Uterus (tissue), 4 donors: ENCODE measurements at places on chromosomes 11 and 22. TPM values are rescaled to one million over a fixed set of nuclear protein-coding genes. Genes with fewer than 3 reads are reported as not detected.

SAA2 gene
- total RNA-seq = not detected

ZNF215 gene
- 0.77 TPM for total RNA-seq

DNA sequence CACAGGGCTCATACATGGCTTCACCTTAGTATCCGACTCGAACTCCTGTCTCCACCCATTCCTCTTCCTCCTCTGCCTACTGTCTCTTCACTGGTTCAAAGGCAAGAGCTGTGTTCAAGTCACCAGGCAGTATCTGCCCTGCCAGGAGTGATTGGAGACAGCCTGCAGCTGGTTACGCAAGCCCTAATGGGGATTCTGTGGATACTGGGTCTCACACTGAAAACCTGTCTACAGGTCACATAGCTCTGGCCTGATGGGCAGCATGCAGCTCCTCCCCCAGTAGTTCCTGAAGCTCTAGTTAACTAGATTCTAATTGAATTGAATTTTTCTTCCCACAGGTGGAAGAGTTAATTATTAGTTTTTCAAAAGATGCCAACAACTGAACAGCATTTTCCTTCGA is 332.2 kb downstream of the TMEM135 start:
- no peaks in the 10 kb centered on the region for H3K36me3 ChIP-seq
- no peaks in the 10 kb centered on the region for H3K4me1 ChIP-seq
- no peak overlapping the region for H3K27ac ChIP-seq
- DNase-seq = no peak
- no peaks in the 10 kb centered on the region for H3K27me3 ChIP-seq
- H3K4me3 ChIP-seq = no peak overlapping the region

DNA sequence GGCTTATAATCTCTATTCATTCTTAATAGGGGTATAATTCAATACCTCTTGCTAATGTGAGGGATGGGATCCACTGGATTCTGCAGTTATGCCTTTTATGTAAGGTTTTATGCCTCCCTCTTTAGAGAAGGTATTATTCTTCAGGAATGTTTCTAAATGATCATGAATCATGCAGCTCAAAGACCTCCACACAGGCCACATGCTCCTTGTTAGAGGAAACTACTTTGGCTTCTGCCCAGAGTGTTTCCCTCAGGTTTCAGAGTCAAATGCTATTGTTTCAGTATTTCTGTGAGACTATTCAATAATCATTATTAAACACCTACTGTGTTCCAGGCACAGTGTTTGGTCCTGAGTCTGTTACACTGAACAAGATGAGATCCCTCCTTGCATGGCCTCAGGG is 115.9 kb downstream of the RAB38 start:
- no peaks in the 10 kb centered on the region for H3K27me3 ChIP-seq
- no peaks in the 10 kb centered on the region for H3K4me1 ChIP-seq
- H3K27ac ChIP-seq = no peak overlapping the region
- H3K4me3 ChIP-seq = no peak overlapping the region
- DNase-seq = no peak

DNA sequence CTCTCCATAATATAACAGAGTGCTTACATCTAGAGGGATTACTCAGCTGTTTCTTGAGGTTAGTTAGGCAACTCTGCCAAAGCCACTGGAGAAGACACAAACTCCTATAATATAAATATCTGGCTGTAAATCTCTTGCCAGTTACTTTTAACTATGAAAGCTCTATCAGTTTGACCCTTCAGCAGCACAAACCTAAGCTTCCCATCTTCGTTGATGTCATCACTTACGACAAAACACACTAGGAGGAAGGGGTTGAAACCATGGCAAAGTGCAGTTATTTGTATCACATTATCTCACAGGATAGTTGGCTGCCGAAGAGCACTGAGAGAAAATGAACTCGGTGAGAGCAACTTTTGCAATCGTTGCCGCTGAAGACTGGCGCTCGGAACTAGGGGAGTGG is 922.1 kb downstream of the OPCML start:
- H3K27ac ChIP-seq = no peak overlapping the region
- no peaks in the 10 kb centered on the region for H3K36me3 ChIP-seq
- H3K27me3 ChIP-seq = no peaks in the 10 kb centered on the region
- no peak for DNase-seq
- H3K4me1 ChIP-seq = no peaks in the 10 kb centered on the region
